ENCODE measurements at places on chromosomes 4 and X. TPM values are rescaled to one million over a fixed set of nuclear protein-coding genes. Genes with fewer than 3 reads are reported as not detected.
A peak's percentile ranks its signal among the peaks of the same experiment; 100 is the strongest.

The PGK1 gene
- total RNA-seq = 320 TPM

- no peaks in the 10 kb centered on the region for H3K27me3 ChIP-seq
- H3K4me1 ChIP-seq = peaks cover 35% of the 10 kb centered on the region
- H3K27ac ChIP-seq = no peak overlapping the region
- H3K4me3 ChIP-seq = no peak overlapping the region
- no peak for DNase-seq
- no peaks in the 10 kb centered on the region for H3K36me3 ChIP-seq
These were observed 98.6 kb downstream of the PDLIM5 start for GRCh38 chr4:94550352-94550751.

DNA sequence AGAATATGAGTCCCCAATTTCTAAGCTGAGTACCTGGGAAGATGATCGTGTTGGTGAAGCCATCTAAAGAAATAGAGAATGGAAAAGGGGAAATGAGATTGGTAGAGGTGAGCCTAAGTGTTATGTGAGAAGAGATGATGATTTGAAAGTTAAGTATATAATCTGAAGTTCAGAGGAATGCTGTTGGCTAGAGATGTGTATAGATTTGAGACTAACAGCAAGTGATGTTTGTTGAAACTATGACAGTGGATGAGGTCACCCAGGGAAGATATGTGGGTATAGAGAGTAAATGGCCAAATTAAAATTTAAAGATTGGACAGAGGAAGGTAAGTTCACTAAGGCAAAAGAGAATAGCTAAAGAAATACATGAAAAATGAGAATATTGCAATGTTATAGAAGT is 324.2 kb downstream of the MAPK10 start:
- no peaks in the 10 kb centered on the region for H3K27me3 ChIP-seq
- no peak overlapping the region for H3K4me3 ChIP-seq
- no peak overlapping the region for H3K27ac ChIP-seq

DNA sequence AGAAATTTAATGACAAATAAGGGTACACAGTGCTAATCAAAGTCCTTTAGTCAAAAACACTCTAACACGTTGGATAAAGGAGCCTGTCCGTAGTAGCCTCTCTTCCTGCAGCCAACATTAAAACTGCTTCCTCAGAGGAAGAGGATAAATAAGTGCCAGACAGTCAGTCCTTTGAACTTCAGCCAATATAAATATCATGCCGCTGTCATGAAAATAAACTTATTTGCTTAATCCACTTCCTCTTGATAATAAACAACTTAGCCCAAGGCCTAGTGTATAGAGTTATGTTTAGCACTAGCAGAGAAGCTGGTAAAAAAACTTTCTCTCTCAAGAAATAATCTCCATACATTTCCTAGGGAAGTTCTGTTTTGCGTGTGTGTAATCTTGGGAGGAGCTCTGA is 196.7 kb downstream of the HS3ST1 start:
- H3K27ac ChIP-seq = no peak overlapping the region
- H3K36me3 ChIP-seq = no peaks in the 10 kb centered on the region
- no peak for DNase-seq
- H3K27me3 ChIP-seq = no peaks in the 10 kb centered on the region
- H3K4me3 ChIP-seq = no peak overlapping the region

DNA sequence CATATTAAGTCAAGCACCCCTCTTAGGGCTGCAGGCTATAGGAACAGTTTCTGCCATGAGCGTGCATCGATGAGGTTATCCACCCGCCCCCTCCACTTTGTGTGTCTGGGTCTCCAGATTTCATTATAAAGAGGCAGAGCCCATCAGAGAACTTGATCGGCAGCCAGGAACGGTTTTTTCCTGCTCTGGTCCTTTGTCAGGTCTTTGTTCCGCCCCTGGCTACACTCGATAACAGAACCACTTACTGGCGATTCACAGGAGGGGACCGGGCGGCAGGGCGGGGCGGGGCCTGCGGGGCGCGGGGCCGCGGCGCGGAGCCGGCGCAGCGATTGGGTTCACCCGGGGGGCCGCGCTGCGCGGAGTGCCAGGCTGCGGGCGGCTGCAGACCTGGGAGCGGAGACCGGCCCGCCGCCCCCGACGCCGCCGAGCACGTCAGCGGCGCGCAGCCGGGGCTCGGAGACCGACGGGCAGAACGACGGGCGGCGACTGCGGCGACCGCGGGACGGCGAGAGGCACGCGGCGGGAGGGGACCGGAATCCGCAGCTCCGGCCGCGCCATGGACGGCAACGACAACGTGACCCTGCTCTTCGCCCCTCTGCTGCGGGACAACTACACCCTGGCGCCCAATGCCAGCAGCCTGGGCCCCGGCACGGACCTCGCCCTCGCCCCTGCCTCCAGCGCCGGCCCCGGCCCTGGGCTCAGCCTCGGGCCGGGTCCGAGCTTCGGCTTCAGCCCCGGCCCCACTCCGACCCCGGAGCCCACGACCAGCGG is at the start of gene SLC10A4:
Gene SLC10A4 (plus strand): TSS at position 338 of the 771 bp plus-strand sequence. CDS start 219 bp downstream, at position 557.
- H3K36me3 ChIP-seq = no peaks in the 10 kb centered on the region
- DNase-seq = no peak
- no peaks in the 10 kb centered on the region for H3K27me3 ChIP-seq
- no peak within 1 kb of the TSS for H3K27ac ChIP-seq
- H3K4me1 ChIP-seq = no peaks in the 10 kb centered on the region

The IGFBP7 gene
- total RNA-seq = 151 TPM

DNA sequence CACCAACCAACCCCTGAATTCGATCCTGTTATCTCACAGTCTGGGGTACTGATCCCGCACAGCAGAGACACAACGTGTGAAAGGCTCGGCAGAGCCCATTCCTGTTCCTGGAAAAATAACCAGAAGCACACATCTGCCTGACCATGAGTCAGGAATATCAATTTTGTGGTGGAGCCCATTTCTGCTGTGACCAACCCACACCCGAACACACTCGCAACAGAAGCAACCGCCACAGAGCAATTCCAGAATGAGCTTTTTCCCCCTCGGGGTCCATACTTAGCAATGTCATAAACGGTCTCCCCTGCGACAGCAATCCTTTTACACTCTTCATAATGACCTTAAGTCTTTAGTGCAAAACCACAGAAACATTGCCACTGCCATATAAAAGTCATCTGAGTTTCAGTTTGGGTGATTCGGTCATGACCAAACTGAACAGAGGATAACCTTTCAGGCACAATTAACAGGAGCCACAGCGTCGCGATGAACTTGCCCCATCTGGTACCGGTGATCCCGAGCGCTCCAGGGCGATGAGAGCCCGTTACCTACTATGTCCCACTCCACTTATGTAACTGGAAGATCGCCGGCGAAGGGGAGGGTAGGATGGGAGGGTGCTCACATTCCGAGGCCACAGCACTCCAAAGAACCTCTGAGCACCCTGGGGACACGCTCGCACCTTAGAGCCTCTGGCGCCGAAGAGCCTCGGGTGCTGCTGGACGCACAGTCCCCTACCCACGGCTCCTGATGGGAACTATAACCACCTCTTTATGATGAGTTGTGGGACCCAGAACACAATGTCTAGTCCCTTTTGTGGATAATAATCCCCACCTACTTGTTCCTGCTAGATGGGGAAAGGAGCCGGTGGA is 1.1 kb downstream of the MECP2 start:
- no peak for DNase-seq
- no peaks in the 10 kb centered on the region for H3K36me3 ChIP-seq
- H3K27ac ChIP-seq = no peak overlapping the region
- H3K27me3 ChIP-seq = no peaks in the 10 kb centered on the region
- H3K4me3 ChIP-seq = peak overlapping the region; percentile 79
- 0 out of 2 replicates have a peak, but pooled peaks cover 14% of the 10 kb centered on the region for H3K4me1 ChIP-seq

The NUP62CL gene
- 20.2 TPM for total RNA-seq

DNA sequence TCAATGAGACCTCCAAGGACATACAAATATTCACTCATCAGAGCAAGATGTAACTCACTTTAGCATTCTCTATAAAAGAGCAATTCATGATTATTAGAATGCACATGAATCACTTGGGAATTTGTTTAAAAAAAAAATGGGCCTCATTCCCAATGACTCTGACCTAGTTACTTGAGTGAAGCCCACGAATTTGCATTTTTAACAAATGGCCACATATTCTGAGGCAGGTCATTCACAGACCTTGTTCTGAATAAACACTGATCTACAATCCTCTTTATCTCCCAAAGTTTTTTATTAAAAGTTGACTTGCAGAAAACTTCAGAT is 255.1 kb upstream of the VEGFC start:
- H3K27me3 ChIP-seq = no peaks in the 10 kb centered on the region
- no peaks in the 10 kb centered on the region for H3K36me3 ChIP-seq
- no peak overlapping the region for H3K27ac ChIP-seq
- no peak for DNase-seq

The SLC16A2 gene
- total RNA-seq = not detected

The AREG gene
- 6.4 TPM for total RNA-seq

DNA sequence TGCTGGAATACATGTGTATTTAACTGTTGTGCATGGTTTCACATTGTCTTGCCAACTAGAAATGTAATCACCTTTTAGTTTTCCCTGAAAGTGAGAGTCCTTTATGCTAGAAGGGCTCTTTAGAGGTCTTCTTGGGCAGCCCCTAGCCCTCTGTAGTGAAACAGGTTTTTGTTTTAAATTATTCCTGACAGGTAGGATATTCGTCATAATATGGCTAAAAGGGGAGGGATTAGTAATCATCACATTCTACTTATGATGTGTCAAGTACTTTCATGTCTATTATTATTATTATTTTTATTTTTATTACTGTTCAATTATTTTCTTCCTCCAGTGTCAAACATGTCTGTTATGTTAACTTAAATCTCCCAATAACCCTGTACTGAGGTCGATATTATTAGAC is 35.5 kb downstream of the MSN start:
- no peaks in the 10 kb centered on the region for H3K27me3 ChIP-seq
- no peak overlapping the region for H3K27ac ChIP-seq

DNA sequence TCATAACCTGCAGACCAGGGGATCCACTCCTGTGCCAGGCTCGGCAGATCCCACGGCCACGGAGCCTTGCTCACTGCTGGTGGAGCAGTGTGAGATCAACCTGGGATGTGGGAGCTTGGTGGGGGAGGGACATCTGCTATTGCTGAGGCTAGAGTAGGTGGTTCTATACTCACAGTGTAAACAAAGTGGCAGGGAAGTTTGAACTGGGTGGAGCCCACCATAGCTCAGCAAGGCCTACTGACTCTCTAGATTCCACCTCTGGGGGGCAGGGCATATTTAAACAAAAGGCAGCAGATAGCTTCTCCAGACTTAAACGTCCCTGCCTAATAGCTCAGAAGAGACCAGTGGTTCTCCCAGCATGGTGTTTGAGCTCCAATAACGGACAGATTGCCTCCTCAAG is 54.7 kb upstream of the EPHA5 start:
- no peaks in the 10 kb centered on the region for H3K36me3 ChIP-seq
- no peak for DNase-seq
- H3K27me3 ChIP-seq = no peaks in the 10 kb centered on the region

GRCh38 chr4:56641494-56642051 is 39.5 kb downstream of the HOPX start:
- H3K27ac ChIP-seq = peak overlapping the region; percentile 98
- no peak overlapping the region for H3K4me3 ChIP-seq
- H3K4me1 ChIP-seq = peaks cover 23% of the 10 kb centered on the region

The COL25A1 gene
- not detected for total RNA-seq

GRCh38 chr4:103451341-103451740 is 253.2 kb upstream of the CENPE start:
- no peaks in the 10 kb centered on the region for H3K27me3 ChIP-seq
- peak; percentile 91 for DNase-seq
- H3K4me1 ChIP-seq = peaks cover 10% of the 10 kb centered on the region
- H3K36me3 ChIP-seq = no peaks in the 10 kb centered on the region

DNA sequence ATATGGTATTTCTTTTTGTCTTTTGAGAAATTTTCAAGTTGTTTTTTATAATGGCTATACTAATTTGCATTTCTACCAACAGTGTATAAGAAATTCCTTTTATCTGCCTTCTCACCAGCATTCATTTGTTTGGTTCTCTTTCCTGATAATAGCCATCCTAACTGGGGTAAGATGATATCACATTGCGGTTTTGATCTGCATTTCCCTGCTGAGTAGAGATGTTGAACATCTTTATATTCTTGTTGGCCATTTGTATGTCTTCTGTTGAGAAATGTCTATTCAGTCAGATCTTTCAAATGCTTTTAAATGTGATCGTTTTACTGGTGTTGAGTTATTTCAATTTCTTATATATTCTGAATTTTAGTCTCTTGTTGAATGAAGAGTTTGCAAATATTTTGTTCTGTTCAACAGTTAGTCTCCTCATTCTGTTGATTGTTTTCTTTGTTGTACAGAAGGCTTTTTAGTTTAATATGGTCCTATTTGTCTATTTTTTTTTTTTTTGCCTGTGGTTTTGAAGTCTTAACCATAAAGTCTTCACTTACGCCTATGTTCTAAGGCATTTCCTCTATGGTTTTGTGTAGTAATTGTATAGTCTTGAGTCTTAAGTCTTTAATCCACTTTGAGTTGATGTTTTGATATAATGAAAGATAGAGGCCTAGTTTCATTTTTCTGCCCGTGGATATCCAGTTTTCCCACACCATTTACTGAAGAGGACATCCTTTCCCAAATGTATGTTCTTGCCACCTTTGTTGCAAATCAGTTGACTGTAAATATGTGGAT is 1566.9 kb downstream of the STIM2 start:
- H3K27ac ChIP-seq = no peak overlapping the region
- no peak for DNase-seq
- no peaks in the 10 kb centered on the region for H3K4me1 ChIP-seq
- H3K4me3 ChIP-seq = no peak overlapping the region
- H3K36me3 ChIP-seq = no peaks in the 10 kb centered on the region

- H3K4me1 ChIP-seq = no peaks in the 10 kb centered on the region
- no peak overlapping the region for H3K27ac ChIP-seq
- no peaks in the 10 kb centered on the region for H3K36me3 ChIP-seq
- no peak for DNase-seq
These were observed 100.0 kb downstream of the DCAF12L2 start for GRCh38 chrX:126065901-126066660.

The CRMP1 gene
- total RNA-seq = not detected

DNA sequence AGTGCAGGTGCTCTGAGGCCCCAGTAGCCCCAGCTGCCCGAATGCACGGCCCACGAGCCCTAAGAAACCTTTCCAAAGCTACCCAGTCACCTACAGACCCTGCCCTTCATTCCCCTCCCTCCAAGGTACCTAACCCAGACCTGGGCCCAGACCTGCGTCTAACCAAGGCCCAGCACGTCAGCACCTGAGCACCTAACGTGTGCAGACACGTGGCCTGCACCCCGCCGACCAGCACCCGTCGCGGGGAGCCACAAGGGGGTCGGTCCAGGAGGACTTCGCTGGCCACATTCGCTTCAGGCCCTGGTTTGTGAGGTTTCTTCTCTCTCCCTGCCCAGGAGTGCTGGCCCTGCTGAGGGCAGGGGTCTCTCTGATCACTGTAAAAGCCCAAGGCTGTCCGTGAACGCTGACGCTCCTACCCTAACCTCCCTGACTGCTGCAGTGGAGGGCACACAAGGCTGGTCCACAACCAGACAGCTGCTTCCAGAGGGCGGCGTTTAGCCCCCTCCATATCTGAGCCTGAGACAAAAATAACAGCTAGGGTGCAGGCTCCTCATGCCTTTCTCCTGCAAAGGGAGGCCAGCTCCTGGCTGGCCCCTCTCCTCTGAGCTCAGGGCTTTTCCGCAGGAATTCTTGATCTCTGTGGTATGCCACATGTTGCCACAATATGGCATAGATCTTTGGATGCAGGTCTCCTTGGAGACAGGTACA is 31.8 kb downstream of the WDR1 start:
- no peak overlapping the region for H3K27ac ChIP-seq
- H3K4me3 ChIP-seq = no peak overlapping the region
- H3K4me1 ChIP-seq = no peaks in the 10 kb centered on the region
- H3K27me3 ChIP-seq = no peaks in the 10 kb centered on the region
- H3K36me3 ChIP-seq = 0 out of 2 replicates have a peak, but pooled peaks cover 4% of the 10 kb centered on the region
